CD4-positive, alpha-beta T cell treated with Interleukin-15 for 1 hour (primary cell): ENCODE measurements at places on chromosomes 1 and 21.
A peak's percentile ranks its signal among the peaks of the same experiment; 100 is the strongest.

DNA sequence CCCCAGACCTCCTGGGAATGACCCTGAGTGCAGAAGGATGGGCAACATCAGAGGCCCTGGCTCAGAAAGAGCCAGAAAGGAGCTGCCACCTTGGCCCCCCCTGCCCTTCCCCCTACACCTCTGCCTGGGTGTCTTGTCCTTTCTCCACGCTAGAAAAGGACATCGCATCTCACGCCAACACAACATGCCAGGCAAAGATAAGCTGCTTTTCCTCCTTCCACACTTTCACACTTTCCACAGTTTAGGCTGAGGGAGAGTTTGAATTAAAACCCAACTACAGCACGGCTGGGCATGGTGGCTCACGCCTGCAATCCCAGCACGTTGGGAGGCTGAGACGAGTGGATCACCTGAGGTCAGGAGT, 109.5 kb downstream of the SPSB1 start:
- DNase-seq, result no peak

DNA sequence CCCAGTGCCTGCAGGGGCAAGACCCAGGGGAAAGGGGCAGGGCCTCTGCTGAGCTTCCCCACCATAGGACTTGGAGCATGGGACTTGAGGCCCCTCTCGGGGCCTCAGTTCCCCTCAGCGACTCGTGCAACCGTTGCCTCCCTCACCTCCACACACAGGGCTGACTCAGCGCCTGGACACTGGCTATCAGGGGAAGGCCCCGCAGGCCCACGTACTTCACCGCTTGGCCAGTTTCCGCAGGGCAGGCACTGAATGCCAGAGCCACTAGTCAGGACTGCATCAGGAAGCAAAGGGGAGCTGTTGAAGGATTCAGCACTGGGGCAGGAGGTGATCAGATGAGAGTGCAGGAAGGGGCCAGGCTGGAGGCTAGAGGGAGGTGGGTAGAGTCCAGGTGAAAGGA, 15.5 kb upstream of the FAM131C start:
- DNase-seq, result no peak

GRCh38 chr21:31897311-31897710, 24.5 kb downstream of the HUNK start:
- DNase-seq, result no peak

- DNase-seq, result no peak
These were observed 96.9 kb downstream of the KCNH1 start for GRCh38 chr1:211037095-211037494.

- peak; percentile 49 for DNase-seq
These were observed 3.7 kb upstream of the QSOX1 start for GRCh38 chr1:180150982-180151381.

- no peak for DNase-seq
These were observed 39.9 kb upstream of the TSPAN2 start for GRCh38 chr1:115129071-115129640.

DNA sequence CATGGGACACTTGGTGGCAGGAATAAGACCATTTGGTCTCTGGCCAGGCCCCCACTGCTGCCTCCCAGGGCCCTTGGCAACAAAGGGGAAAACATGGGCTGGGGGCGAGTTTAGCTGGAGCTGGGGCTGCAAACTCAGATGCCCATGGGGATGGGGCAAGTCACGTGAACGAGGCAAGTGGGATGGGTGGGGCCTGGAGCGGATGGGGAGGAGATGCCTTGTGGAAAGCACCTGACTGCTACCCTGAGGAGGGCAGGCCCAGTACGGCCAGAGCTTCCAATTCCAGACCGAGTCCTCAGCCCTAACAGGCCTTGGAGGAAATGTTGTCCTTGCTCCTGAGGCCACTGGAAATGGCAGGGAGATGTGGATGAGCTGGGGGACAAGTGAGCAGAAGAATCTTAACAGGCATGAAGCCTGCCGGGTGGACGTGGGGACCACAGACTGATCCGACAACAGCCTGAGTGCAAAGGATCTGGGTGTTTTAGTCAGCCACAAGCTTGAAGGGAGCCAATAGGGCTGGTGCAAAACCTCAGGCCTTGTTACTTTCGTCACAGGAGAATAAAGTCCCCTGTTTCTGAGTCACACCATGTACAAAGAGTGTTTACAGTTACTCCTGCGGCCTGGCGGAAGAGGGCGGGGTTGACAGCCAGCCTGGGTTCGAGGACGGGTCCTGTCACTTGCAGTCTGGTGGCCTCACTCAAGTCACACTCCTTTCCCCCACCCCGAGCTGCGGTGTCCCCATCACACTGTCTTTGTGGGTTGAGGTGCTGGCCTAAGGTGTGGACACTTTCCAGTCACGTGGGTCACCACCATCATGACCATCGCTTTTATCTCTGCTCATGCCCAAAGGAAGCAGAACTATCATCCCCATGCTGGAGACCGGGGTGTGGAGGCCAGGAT, 19.1 kb downstream of the RUNX3 start:
- DNase-seq, result peak; percentile 91

DNA sequence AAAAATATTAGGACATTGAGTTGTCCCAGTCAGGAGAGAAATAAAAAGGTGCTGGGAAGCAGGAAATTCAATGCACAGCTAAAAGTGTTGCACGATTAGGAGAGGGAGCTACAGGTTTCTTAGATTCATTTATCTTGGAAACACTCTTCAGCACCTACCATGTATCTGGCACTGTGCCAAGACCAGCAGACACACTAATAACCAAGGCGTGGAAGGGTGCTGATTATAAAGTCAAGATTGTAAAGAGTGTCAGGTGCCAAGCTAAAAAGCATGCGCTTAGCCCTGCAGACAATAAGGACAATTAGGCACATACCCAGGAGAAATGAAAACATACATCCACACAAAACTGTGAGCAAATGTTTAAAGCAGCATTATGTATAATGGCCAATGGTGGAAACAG, 129.9 kb downstream of the DSCAM start:
- DNase-seq, result no peak

DNA sequence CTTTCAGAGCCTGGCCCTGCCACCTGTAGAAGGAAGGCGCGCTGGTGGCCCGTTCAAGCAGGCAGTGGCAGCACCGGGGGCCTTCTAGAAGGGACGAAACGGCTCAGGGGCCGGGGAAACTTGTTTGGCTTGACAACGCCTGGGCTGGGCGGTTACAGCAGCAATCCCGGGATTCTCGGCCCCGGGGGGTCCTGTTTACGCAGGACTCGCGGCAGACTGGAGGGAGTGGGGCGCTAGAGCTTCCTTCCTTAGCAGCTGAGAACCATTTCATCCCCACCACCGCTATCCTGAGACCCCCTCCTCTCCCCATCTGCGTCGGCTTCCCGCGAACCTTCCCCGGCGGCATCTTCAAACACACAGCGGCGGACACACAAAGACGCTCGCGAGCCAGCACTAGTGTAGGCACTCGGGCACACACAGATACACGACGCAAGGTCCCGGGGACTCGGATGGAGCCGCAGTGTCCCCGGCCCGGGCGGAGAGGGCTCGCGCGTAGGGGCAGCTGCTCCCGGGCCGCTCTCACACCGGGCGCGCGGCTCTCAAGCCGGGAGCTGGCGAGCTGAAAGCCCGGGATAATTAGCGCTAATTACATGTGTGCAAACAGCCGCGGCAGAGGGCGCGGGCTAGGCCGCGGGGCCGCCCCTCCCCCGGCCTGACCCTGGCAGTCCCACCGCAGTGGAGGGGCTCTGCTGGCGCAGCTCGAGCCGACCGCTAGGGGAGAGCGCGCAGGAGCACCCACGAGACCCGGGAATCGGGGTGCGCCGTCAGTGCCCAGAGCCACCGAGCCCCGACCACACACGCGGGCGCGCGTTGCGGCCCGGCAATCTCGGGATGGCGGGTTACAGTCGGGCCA, 271.4 kb downstream of the FOXD2 start:
- no peak for DNase-seq

DNA sequence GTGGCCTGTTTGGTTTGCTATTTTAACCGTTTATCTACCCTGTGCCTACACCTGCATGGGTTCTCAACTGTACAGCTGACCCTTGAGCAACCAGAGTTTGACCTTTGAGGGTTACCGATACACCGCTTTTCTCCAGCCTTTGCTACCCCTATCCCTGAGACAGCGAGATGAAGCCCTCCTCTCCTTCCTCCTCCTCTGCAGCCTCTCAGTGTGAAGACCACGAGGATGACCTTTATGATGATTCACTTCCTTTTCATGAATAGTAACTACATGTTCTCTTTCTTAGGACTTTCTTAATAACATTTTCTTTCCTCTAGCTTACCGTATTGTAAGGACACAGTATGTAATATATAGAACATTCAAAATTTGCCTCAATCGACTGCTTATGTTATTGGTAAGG, 14.5 kb upstream of the RNF187 start:
- DNase-seq, result no peak

DNA sequence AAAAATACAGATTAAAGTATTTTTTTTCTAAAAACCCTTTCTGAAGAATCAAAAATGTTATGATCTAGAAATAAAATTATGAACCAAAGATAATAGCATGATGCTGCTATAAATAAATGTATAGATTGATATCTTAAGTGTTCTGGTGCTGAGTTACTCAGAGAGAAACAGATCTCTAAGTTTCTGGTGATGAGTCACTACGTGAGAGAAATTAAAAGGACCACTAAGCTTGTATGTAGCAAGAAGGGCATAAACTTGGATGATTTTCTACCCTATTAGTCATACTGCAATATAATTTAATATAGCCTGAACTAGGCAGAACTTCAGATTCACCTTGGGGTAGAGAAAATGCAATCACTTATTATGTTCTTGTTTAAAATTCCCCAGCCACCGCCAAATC, 514.8 kb downstream of the AMY1C start:
- no peak for DNase-seq

GRCh38 chr1:110912784-110913183, 39.8 kb downstream of the CD53 start:
- DNase-seq, result no peak

DNA sequence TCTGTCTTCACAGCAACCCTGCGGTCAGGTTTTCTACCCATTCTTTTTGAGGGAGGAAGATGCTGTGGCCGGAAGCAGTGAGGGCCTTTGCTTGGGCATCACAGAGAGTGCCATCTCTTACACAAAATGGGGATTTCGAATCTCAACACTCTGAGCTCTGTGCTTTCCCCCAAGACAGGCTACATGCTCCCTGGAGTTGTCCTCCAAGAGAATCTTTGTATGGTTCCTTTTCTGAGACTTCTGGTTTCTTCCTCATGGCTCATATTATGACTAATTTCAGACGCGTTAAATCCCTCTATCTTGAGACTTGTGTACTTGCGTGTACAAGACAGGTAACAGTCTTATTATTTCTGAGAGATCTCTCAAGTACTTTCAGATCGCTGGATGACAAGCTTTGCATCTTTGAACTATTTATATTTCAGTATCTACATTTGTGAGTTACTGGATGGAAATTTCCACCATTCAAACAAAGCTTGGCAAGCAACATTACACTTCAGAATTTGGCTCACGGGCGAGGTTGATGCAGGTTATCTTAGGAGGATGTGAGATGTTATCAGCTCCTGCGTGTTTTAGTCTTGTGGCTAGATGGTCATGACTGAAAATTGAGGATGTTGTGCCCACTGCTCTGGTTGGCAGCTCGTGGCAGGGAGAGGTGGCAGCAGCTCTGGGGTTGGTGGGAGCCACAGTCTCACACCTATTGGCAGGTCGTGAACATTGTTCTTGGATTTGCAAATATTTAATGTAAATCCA, 19.4 kb downstream of the ABCG1 start:
- DNase-seq, result peak; percentile 70

- no peak for DNase-seq
These were observed 22.9 kb downstream of the HTR1D start for GRCh38 chr1:23194119-23194984.

DNA sequence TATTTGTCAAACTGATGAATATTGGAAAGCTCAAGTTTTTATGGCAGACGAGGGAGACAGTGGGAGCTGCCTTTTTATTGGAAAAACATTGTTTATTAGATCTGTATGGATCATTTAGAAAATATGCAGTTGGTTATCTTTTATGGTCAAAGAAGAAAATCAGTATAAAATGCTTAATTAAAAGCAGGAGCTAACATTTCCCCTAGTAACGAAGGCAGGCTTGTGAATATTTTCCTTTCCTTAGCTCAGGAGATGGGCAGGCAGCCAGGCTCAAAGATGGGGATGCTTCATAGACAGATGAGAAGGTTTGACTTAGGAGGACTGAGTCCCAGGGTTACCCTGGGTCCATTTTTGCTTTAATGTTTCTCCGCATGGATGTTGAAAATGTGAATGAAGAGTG, 26.0 kb downstream of the ROR1 start:
- DNase-seq, result no peak

DNA sequence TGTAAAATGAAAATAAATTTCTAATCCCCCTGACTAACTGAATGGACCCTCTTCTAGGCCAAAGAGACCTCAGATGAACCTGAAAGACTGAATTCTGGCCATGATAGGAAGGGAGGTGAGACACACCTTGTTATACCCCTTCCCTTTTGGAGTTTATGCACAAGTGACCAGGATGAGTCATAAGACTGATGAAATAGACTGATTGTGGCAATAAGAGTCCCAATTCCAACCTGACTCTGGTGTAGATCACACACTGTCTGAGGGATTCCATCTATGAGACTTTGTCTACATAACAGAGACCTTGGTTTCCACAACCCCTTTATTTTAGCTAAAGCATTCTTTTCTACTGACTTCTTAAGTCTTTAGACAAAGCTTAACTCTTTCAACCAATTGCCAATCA, 13.5 kb upstream of the OR2G2 start:
- DNase-seq, result no peak

GRCh38 chr1:38344716-38345115, 298.1 kb upstream of the POU3F1 start:
- DNase-seq, result no peak

DNA sequence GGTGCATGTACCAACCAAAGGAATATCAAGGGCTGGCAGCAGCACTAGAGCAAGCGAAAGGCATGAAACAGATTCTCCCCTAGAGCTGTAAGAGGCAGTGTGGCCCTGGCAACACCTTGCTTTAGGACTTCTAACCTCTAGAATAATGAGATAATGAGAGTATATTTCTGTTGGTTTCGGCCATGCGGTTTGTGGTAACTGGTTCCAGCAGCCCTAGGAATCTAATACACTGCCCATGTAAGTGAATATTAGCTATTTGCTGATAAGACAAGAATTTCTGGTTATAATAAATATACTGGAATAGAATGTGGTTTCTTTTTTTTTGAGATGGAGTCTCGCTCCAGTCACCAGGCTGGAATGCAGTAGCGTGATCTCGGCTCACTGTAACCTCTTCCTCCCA, 199.4 kb downstream of the GABPA start:
- DNase-seq, result no peak

DNA sequence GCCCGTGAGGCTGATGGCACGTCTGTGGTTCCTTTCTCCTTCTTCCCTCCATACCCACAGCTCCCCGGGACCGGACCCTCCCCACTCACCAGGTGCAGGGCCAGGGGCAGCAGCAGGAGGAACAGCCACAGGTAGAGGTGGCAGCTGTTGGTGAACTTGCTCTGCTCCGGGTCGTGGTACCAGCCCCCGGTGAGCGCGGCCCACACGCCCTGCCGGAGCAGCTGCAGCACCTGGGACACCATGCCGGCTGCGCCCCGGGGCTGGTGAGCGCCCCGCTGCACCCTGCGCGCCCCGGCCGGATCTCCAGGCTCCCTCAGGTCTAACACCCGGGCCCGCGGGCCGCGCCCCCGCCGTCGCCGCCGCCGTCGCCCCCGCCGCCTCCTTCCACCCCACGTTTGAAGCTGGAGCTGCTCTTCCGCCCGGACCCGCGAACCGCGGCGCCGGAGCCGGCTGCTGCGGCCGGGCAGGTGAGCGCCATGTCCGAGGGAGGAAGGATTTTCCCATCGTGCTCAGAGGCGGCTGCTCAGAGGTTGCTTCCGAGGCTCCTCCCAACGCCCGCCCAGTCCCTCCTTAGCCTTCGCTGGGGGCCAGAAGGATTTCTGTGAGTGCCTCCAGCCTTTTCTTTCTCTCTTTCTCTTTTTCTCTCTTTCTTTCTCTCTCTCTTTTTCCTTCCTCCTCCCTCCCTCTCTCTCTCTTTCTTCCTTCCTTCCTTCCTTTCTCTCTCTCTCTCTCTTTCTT, at the start of gene PCNX2:
PCNX2 (minus strand) TSS at position 489 of the 738 bp plus-strand sequence; CDS start at position 242, 247 bp downstream.
- peak; percentile 50 for DNase-seq
